ENCODE measurements at places on chromosomes 6 and 20.

- no peak for DNase-seq
Measured at GRCh38 chr20:53794529-53795115, 201.0 kb upstream of the ZNF217 start.

DNA sequence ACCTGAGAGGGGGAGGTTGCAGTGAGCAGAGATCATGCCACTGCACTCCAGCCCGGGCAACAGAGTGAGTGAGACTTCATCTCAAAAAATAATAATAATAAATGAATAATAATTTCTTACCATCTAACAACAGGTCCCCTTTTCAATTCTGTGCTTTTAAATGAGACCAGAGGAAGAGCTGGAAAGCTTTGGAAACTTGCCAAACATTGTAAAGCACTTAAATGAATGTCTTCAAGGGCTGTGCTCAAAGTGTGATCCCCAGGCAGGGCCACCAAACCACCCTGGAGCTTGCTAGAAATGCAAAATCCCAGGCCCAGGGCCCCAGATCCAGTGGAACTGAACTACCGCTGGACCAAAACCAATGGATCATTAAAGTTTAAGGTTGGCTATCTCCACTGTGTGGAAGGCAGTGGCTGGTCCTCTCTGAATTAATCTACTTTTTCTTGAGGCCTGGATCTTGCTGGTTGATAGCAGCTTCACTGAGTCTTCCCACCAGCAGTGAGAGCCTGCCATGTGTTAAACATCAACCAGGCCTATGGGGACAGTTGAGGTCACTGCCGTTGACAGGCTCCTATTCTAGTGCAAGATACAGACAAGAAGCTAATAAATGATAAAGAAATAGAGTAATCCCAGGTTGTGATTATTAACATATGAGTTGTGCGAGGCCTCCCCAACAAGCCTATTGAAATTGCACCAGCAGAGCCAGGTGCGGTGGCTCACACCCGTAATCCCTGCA is 23.7 kb upstream of the TFAP2C start:
- DNase-seq = no peak

GRCh38 chr20:13745784-13746183 is 38.9 kb downstream of the ESF1 start:
- DNase-seq = no peak

GRCh38 chr6:82924799-82925535 is 140.7 kb downstream of the UBE3D start:
- no peak for DNase-seq

- no peak for DNase-seq
Measured at GRCh38 chr6:138261116-138261780, 43.0 kb upstream of the PBOV1 start.

DNA sequence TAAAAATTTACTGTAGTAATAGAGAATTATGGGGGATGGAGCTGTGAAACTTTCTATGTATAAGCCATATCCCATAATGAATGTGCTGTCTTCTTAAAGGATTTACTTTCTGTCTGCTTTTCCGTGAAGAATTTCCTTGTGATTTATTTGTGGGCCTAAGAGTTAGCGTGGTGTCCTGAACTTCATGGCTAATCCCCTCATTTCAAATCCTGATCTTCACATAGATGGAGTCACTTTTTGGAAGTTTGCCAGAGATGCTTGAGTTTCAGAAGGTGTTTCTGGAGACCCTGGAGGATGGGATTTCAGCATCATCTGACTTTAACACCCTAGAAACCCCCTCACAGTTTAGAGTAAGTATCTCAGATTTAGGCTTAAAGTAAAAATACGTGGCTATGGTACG is 19.4 kb upstream of the CLDN20 start:
- DNase-seq = no peak

GRCh38 chr6:160895562-160895961 is 96.0 kb upstream of the MAP3K4 start:
- DNase-seq = no peak

DNA sequence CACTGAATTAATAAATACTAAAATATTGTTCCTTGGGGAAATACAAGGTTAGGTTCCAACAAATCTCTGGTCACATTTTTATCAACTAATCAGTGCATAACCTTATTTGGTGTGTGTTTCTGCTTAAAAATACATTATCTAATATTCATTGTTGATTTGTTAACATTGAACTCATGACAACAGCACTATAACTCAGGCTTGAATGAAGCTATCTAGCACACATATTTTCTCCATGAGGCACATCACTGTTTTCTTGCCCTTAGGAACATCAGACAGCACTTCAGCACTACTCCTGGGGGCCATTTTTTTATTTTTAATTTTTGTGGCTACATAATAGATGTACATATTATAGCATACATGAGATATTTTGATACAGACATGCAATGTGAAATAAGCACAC is 277.2 kb upstream of the NT5E start:
- no peak for DNase-seq

DNA sequence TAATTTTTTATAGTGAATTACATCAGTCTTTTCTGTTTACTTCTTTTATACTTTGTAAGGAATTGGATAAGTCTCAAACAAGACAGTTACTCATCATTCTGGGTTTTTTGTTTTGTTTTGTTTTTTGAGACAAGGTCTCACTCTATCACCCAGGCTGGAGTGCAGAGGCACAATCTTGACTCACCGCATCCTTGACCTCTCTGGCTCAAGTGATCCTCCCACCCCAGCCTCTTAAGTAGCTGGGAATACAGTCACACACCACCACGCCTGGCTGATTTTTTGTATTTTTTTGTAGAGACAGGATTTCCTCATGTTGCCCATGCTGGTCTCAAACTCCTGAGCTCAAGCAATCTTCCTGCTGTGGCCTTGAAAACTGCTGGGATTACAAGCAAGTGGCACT is 524.3 kb downstream of the EYS start:
- DNase-seq = no peak

- DNase-seq = no peak
Measured at GRCh38 chr6:41408982-41409381, 73.6 kb downstream of the NCR2 start.

GRCh38 chr6:36997811-36998722 is 7.4 kb upstream of the FGD2 start:
- DNase-seq = no peak

- DNase-seq = no peak
Measured at GRCh38 chr6:147508866-147509608, 547 bp downstream of the SAMD5 start.

DNA sequence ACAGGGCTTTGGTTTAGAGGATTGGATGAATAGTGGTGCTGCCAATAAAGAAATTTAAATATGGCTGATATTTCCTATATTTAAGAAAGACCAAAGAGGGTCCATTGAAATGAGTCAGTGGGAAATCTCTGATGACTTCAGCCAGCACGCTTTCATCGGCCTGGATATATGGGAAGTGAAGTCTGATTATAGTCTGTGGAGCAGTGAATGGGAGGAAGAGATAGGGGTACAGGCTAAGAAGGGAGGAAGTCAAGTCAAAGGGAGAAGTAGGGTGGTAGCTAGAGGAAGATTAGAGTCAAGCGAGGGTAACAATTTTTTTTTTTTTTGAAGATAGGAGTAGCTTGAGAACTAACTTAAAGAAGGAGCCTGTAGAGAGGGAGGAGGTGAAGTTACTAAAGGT is 22.7 kb downstream of the SLC16A10 start:
- DNase-seq = no peak

All from cortex of kidney (tissue), 1 donor.